ENCODE measurements at places on chromosomes 7 and 10.

- DNase-seq: no peak
Measured at GRCh38 chr7:41142904-41143473, 559.9 kb downstream of the INHBA start.

DNA sequence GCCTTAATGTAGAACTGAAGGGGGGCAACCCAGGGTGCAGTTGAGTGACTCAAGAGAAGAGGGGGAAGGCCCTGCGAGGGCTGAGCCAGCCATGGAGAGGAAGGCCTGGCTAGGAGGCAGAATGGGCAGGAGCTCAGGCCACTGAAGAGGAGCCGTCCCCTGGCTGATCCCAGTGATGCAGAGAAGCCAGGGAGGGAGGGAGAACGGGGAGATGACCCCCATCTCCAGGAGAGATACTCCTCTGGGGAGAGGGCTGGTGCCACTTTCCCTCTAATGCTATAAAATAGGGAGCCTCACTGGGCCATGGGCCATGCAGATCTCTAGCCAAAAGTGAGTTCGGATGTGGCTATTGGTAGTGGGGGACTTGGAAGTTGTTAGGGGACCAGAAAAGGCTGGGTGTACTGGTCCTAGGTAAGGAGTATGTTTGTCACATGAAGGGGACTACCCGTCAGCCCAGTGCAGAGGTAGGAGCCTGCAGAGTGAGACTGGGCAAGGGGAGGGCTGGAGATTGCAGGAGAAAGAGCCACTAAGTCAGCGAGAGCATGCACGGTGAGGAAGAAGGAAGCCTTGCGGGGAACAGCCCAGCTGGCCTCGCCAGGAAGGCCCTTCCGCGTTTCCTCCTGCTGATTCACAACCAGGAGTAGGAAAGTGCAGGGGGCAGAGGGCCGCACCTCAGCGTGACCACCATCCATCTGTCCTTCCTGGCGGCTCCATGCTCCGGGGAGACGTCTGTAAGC lies 347.6 kb downstream of the TCERG1L start:
- DNase-seq: no peak

GRCh38 chr7:39667341-39667923 lies 44.1 kb downstream of the RALA start:
- DNase-seq: no peak

- no peak for DNase-seq
Measured at GRCh38 chr7:117158941-117159697, 163.7 kb downstream of the WNT2 start.

DNA sequence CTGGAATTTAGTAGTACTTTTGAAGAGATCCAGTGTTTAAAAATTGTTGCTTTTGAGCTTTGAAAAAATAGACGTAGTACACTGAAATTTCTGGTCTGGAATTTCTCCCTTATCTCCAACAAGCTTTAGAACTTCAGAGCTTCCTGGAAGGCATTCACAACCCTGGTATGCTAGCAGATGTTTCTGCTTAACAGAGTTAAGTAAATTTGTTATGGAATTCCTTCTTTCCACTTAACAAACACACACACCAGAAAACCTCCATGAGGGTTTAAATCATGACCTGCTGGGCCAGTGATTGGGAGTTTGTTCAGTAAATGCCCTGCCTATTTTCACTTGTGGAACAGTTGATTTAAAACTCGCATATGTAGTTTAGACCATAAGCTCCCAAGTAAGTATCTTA lies 13.7 kb downstream of the ASB15 start:
- DNase-seq: no peak

All from left hindlimb (tissue), 1 donor.